NCI-H524 treated with DMSO at 0.1 percent for 48 hours (cell line): ENCODE measurements at places on chromosomes 4 and X.

DNA sequence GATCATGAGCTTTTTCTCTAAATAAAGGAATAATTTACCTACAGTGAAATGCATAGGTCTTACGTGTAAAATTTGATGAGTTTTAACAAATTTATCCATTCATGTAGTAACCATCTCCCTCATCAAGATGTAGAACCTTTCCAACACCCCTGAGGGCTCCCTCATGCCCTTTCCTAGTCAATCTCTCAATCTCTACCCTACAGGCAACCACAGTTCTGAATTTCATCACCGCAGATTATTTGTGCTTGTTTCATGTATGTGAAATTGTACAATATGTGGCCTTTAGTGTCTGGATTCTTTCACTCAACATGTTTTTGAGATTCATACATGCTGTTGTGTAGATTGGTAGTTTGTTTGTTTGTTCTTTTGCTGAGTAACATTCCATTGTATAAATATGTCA lies 2.1 kb downstream of the VGLL1 start:
- no peak for DNase-seq

DNA sequence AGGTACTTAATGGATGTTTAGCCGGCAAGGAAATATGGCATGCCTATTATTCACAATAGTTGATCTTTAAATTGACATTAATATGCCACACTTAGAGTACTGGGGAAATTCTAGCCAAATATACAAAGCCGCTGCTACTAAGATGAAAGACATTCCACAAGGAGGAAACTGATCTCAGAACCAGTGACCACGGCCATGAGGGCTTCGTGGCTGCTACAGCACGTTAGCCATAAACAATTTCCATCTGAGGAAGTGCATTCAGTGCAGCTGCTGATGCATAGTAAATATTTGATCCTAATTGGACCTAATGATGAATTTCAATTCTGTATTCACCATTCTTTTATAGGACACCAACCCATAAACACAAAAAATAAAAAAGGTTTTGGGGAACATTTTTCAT lies 59.1 kb downstream of the SORBS2 start:
- no peak for DNase-seq

DNA sequence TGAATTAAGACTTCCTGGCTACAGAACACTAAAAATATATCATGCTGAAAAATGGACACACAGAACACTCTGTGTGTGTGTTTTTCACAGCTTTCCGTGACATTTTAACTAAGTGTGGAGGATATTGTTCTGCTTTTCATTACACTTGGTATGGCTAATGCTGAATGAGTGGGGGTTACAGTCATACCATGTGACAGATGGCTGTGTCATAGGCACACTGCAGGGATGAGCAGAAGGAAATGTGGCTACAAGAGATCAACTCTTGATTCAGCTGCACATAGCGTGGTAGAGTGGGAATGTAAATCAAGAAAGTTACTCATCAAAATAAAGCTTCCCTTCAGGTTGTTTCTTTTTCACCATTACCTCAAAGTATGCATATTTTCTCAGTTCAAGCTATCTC lies 669.8 kb downstream of the IQCM start:
- DNase-seq = no peak

GRCh38 chrX:7170898-7171297 lies 22.9 kb upstream of the PUDP start:
- no peak for DNase-seq

DNA sequence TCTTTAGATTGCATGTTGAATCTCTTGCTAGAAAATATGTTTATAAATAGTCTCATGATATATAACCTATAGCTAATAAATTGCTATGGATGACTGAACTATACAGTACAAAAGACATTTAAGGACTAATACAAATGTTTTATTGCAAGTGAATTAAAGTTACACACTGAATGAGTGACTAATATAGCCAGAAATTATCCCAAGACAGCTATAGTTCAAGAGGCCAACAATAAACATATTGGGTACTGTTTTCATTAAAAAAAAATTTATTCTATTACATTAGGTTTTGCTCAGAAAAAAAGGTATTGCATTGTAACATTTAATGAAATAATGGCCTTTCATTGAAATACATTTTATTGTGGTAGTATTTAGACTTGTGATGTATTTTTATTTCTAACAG lies 819.1 kb downstream of the TRIML1 start:
- no peak for DNase-seq

DNA sequence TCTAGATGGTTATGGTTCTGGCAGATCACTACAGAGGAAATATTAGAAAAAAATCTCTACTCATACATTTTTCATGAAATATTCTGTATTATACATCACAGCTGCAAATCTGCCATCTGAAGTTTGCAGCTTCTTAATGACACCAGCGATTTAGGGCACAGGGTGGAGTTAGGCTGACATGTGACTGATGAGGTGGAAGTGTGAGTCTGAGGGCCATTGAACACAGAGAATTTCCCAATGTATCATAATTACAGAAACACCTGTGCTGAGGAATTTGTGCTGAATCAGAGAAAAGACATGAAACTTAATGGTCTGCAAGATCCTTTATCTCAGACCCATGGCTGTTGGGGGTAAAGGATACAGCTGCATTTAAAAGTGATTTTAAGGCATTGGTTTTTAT lies 2025.6 kb upstream of the AGA start:
- no peak for DNase-seq

DNA sequence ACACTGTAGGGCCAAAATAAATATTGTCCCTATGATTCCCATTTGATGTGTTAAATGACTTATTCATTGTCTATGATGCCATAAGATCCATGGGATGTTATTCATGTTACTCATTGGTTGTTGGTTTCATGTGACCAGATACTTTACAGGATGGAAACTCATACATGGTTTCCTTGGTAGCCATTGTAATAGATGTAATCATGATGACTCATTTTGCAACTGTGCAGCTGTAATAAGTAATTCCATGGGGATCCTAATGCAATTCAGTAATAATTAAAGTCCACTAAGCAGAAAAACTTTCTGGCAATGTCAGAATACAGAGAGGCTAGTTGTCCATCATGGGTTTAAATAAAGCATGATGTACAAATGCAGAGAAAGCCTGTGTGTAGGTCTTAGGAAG lies 389.7 kb upstream of the NR3C2 start:
- no peak for DNase-seq

DNA sequence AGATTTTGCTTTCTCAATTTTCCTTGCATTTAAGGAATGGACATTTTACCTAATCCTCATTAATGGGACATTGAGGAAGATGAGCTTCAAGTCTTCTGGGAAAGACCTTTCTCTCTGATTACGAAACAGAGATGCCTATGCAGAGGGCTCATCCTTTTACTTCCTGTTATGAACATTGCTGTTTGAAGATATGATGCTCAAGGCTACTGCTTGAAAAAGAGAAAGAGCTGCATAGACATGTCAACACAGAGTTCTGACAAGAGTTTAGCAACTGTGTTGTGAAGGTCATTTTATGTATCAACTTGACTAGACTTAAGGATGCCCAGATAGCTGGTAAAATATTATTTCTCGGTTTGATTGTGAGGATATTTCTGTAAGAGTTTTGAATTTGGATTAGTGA lies 13.8 kb upstream of the GNPDA2 start:
- DNase-seq = no peak

- no peak for DNase-seq
Measured at GRCh38 chr4:102569200-102569599, 68.0 kb downstream of the NFKB1 start.

DNA sequence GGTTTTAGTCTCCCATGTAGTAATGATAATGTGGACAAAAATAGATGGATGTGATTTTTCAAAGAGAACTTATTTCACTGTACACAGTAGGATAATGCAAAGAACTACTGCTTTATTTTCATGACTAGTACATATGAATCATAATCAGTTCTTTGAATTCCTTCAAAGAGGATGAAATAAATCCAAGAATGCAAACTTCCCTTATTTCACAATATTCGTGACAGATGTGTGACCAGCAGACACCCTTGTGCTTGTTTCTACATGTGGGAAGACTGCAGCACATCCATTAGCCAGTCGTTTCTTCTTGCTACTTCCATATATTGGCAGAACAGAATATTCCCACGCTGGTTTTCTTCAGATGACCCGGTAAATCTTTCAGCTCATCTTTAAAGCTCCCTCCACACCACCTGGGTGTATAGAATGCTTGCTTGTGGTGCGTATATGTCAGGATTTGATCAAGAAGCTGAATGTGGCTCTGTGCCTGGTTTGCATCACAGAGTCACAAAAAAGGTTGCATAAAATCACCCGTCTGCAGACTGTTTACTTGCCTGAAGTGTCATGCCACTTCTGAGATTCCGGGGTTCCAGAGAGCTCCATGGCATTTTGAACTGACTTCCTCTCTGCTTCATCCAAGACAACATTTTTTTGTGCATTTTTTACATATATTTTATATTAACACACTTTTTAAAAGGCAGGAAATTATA lies 47.7 kb upstream of the FAT4 start:
- DNase-seq = no peak

- no peak for DNase-seq
Measured at GRCh38 chr4:185637163-185637875, 102.0 kb upstream of the PDLIM3 start.

DNA sequence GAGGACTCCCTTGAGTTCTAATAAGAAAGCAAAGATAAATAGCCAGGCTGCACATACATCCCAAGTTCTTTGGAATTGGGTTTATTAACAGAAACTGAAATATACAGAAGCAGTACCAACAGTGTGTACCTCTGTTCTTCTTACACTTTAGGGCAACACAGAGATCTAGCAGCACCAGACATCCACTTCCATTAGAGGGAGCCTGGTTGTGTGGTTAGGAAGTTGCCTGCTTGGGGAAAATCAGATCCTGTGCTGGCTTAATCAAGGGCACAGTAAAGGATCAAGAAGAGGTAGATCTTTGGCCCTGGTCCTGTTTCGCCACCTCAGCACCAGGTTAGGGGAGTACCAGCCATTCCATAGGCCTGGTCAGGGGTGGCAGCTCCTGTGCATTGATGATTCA lies 231.1 kb upstream of the ARHGAP24 start:
- no peak for DNase-seq

- peak; percentile 22 for DNase-seq
Measured at GRCh38 chr4:31613946-31614623, 893.9 kb downstream of the PCDH7 start.

DNA sequence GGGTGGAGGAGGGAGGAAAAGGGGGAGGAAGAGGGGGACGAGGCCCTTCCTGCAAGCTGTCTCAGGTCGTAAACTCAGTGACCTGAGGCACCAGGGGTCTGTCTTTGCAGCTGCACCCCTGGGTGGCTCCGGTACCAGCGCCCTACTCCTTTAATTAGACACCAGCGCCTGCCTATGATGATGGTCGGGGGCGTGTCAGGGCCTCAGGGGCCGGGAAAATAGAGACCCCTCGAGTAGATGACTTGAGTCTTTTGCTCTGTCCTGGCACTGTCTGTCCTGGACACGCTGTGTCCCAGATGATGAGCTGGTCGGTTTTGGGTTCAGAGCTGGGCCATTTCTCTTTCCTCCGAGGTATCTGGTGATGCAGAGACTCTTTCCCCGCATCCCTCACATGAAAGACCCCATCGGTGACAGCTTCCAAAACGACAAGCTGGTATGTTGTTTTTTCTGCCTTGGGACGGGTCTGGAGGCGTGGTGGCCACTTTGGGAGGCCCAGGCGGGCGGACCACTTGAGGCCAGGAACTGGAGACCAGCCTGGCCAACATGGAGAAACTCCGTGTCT lies 11.2 kb downstream of the SLC25A6 start:
- DNase-seq = no peak

DNA sequence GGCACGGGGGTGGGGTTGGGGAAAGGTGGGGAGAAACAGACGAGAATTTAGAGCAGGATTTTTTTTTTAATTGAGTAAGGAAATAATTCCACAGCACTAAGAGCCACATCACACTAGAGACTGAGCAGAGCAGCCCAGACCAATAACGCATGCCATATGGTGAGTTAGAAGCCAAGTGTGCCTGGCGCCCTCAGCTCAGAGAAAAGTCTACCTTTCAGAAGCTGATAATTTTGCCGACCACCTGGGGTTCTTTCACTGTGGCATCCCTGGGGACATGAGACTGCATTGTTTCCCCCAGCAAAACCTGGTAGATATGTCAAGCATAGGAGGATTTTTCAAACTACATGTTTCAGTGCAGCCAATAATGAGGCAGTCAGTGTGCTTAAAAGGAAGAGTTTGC lies 516.8 kb downstream of the SMARCA1 start:
- DNase-seq = peak; percentile 51

DNA sequence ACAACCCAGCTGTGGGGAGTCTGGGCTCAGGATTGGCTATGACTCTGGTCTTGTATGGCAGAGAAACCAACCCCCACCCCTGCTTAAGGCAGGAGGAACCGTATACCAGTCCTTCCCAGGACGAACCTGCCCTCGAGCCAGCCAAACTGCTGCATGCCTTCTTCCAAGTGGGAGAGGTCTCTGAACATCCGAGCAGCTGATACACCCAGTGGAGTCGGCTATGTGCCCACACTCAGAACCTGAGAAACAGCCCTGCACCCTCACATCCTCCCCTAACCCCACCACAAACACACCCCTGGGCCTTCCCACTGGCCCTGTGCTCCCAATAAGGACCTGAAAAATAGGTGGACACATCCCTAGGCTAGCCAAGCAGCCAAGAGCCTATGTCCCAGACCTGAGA lies 21.8 kb downstream of the C4orf33 start:
- DNase-seq = no peak

DNA sequence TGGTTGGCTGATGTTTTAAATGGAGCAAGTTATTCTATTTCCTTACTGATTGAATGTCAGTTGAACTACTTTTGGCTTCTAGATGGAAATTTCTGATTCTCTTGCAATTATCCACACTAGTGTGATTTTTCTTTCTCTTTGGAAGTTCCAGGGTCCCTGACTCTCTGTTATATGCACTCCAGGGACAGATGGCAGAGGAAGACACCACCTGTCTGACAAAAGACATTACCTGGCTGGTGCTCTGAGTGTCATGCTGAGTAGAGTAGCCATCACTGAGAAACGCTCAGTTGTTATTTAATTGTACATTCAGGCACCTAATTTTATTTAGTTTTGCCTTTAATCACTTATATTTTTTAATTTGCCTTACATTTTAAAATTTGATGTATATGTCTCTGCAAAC lies 105.4 kb upstream of the TLL1 start:
- DNase-seq = no peak

GRCh38 chrX:47191331-47191730 lies 2.3 kb upstream of the UBA1 start:
- DNase-seq = no peak

- DNase-seq = no peak
Measured at GRCh38 chr4:122665161-122665929, 44.5 kb upstream of the IL21 start.

DNA sequence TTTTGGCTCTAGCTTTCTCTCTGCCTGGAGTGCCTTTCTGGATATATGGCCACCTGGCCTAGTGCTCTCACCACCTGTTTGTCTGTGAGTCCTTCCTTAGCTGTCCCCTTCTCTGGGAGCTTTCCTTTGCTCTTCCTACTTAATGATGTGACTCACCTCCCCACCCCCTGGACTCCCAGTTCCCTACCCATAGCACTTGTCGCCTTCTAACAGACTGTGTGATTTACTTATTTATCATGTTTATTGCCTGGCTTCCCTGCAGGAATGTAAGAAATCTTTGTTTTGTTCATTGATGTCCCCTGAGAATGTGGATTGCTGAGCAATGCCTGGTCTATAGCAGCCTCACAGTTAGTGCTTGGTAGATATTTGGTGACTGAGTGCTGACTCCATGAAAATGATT lies 18.9 kb downstream of the ADD1 start:
- no peak for DNase-seq
